Activated CD4-positive, CD25-positive, alpha-beta regulatory T cell treated with anti-CD3 and anti-CD28 coated beads, Interleukin-2, amount 50 U/mL, for 16 hours (primary cell): ENCODE measurements at places on chromosomes 3 and 15.

GRCh38 chr15:82081914-82082762 lies 36.3 kb upstream of the MEX3B start:
- DNase-seq, result no peak

- DNase-seq, result no peak
Measured at GRCh38 chr3:100402256-100402655, 917 bp downstream of the LNP1 start.

DNA sequence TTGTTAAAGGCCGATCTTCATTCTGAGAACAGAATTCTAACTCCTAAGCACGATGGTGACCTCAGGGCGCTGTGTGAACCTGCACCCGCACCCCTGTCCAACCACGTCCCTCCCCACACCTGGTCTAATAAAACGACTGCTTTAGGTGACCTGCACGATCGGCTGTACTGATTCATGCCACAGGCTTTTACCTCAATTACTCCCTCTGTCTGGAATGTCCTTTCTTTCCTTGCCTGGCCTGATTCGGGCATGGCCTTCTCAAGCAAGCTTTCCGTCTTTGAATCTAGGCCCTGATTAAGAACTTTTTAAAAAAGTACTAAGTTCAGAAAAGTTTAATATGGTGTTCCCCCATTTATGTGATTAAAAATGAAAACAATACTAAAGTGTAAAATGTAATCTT lies 842 bp upstream of the U2SURP start:
- no peak for DNase-seq

GRCh38 chr3:163605915-163606314 lies 1472.4 kb downstream of the SI start:
- DNase-seq, result no peak

GRCh38 chr3:187015903-187016638 lies 85.7 kb downstream of the ST6GAL1 start:
- no peak for DNase-seq

DNA sequence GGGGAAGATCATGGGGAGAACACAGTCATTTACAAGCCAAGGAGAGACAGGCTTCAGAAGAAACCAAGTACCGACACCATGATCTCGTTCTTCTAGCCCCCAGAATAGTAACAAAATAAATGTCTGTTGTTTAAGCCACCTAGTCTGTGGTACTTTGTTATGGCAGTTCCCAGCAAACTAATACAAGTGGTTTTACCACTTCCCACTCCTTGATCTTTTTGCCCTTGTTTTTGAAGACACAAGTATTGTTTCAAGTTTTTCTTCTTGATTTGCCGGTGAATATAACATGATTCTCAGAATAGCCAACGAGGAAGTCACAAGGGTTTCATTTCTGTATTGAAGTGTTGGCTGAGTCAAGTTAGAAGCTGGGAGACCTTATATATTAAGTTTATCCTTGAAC lies 220.3 kb downstream of the SOX2 start:
- no peak for DNase-seq

- no peak for DNase-seq
Measured at GRCh38 chr3:183158551-183159006, 4.0 kb downstream of the LAMP3 start.

- no peak for DNase-seq
Measured at GRCh38 chr3:139897759-139898158, 37.2 kb upstream of the CLSTN2 start.

DNA sequence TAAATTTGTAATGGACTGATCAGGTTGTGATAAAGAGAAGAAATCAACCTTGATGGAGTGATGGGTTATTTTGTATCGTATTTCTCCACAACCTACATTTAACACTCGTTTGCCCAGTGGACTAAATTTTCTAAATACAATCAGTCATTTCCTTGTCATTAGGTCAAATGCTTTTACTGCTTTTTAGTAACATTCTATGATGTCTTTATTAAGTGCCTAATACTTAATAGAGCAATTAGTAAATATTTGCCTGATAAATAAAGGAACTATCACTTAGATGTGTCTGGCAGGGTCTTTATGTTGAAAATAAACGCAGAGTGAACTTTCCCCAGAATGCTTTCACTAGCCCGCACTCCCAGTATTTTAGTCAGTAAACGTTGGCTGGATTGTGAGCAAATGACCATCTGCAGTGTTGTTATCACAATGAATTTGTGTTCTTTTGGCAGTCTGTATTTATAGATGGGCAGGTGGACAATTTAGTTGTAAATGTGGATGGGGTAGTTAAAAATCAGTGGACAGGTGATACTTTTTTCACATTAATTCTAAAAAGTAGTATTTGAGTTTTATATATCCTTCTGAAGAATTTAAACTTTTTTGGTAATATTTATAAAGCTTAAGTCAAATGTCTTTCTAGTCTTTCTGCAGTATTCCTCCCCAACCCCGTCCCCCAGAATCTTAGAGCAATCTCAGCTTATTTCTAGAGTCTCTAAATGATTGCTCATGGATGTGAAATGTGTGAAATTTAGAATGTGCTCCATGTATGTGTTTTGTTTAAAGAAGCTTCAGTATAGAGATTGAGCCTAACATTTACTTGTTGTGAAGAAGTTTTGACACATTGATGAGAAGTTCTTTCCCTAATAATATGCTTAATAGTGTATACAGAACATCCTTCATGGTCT lies 4.9 kb downstream of the USP3 start:
- DNase-seq, result no peak

GRCh38 chr3:47315069-47315647 lies 32.4 kb downstream of the KLHL18 start:
- DNase-seq, result no peak

DNA sequence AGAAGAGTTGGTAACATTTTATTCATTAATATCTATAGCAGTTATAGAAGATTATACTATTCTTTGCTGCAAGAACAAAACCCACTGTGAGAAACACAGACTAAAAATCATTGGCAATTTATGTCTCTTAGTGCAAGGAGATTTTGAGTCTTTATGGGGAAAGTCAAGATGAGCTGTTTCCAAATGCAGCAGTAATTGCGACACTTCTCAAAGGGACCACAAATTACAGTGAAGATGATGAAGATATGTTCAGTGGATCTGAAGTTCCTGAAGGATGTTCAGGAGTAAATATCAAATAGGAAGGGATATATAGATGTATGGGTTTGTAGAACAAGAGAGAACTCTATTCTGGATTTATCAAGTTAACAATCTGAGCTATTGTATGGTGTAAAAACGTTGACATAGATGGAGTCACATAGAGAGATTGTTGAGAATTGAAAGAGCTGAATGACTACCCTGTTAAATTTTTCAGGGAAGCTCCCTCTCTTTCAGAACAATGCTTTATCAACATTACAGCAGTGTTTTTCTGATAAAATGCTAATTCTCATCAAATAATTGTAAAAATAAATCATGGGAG lies 71.8 kb downstream of the DTWD1 start:
- DNase-seq, result no peak

GRCh38 chr3:72698154-72698917 lies 149.9 kb downstream of the SHQ1 start:
- DNase-seq, result no peak

DNA sequence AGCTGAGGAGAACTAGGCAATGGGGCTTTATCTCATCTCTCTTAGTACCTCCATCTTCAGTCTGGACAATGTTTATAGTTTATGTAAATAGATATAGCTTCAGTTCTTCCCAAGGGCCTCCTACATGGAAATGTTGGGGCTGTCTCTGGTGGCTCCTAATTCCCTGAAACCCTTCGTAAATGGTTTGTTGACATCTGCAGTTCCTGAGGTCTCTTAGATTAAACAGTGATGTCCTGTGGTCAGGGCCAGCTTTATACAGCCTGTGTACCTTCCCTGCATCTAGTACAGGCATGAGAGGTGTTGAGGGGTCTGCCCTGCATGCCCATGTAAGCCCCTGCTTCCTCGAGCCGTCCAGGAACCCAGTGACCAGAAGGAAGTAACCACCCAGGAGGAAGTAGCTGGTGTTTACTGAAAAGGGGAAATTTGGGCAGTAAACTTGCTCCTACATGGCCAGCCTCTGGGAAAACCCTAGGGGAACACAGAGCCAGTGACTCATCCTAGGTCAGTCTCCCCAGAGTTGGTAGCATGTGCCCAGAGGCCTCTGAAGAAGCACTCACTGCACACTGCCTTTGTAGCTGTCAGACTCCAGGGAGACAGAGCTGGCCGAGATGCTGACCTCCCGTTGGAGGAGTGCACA lies 4.7 kb upstream of the TBC1D2B start:
- no peak for DNase-seq

DNA sequence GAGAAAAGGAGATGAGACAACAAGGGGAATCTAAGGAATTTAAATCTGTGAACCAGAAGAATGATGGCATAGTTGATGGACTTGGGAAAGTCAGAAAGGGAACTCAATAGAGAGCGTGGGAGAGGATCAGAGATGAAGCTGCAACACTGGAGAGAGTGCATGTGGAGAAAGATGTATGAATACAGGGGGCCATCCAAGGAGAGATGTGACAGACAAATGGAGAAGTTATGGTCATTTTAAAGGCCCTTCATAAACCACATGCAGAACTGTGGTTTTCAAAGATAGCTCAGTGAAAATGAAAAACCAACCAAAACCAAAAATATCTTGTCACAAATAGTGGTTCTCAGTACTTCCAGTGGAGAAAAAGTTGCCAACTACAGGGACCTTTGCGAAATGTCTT lies 265.2 kb downstream of the SUCLG2 start:
- DNase-seq, result no peak

GRCh38 chr15:66186049-66186825 lies 67.3 kb downstream of the MEGF11 start:
- DNase-seq, result no peak

- no peak for DNase-seq
Measured at GRCh38 chr15:42845581-42845980, 75.0 kb downstream of the TTBK2 start.

GRCh38 chr3:117563063-117563462 lies 853.5 kb downstream of the TUSC7 start:
- no peak for DNase-seq

GRCh38 chr15:91795235-91795634 lies 58.3 kb upstream of the SLCO3A1 start:
- no peak for DNase-seq

- DNase-seq, result no peak
Measured at GRCh38 chr15:70358011-70358819, 260.5 kb upstream of the TLE3 start.

DNA sequence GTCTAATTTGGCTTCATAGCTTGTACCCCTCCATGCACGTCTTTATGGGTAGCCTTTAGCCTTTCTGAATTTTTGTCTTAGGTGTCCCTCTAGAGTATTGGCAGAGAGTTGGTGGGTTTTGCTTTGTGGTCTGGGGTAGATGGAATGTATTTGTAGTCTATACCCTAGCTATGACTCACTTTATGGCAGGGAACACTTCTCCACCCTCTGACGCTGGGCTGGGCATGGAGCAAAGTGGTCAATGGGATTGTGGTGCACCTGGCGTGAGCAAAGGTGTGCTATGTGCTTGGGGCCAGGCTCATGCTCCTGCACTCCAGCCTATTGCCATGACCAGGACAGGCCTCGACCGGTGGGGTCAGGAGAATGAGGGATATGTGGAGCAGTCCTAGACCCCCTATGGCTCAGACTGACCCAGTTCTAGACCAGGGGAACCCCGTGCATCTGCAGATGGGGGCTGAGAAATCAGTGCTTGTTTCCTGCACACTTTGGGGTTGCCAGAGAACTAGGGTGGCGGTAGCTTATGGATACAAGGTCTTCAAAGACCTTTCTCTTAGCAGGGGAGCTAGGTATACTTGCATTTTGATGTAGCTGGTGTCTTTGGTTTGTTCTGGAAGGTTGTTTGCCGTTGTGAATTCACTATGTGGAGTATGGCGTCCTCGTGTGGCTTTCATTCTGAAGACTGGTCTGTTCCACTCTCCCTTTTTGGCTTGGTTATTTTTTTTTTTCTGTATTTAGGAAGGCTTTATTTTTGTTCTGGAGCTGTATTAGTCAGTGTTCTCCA lies 49.4 kb upstream of the RPL32 start:
- DNase-seq, result no peak

GRCh38 chr3:113057117-113057516 lies 66.3 kb downstream of the GTPBP8 start:
- DNase-seq, result no peak

DNA sequence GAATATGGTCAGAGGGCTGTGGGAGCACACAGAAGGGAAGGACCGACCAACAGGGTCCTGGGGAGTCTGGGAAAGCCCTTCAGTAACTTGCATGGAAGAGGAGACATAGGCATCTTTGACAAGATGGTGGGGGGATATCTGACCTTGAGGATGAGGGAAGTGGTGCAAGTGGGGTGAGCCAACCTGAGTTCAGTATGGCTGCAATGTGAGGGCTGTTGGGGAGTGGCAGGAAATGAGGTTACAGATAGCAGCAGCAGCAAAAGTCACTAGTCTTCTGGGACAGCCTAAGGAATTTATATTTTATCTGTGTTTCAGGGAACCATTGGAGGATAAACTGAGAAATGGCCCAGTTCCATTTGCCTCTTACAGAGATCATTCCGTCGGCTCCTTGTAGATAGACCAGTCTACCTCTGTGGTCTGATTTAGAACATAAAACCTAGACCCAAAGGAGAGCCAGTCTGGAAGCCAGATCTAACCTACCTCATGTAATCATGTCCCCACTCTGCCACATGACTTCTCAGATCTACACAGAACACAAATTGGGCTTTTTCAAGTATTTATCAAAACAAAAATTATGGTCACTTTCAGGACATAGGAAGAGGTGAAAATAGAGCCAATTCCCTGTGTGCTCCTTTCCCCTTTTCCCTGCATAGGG lies 75.6 kb downstream of the ST6GAL1 start:
- no peak for DNase-seq

DNA sequence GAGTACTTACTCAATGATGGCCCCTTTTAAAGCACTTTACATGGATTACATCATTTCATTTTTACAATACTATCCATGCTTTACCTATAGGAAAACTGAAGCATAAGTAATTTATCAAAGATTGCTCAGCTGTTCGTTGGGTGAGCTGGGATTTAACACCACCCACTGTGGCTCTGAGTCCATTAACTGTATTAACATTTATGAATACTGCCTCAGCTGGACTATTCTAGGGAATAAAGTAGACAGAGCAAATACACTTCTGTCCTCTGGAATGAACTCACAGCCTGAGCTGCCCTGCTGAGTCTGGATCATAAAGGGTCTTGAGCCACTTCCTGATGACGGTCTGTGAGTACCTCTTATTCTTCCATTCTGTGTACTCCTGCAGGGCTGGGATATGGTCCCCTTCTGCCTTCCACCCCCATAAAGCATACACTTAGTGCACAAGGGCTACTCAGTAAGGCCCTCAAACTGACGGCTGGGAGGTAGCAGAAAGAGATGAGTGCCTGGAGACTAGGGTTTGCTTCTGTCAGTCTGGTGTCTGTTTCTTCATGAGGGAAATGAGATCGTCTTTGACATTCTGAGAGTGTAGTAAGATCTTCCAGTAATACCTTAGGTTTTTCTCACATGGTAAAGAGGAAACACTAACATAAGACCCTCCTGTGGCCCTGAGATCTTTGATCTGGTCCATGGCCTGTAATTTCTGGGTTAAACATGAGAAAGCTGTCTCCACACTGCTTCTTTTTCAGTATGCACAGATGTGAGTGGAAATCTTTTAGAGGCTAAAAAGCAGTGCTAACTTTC lies 12.6 kb upstream of the ST6GAL1 start:
- no peak for DNase-seq

DNA sequence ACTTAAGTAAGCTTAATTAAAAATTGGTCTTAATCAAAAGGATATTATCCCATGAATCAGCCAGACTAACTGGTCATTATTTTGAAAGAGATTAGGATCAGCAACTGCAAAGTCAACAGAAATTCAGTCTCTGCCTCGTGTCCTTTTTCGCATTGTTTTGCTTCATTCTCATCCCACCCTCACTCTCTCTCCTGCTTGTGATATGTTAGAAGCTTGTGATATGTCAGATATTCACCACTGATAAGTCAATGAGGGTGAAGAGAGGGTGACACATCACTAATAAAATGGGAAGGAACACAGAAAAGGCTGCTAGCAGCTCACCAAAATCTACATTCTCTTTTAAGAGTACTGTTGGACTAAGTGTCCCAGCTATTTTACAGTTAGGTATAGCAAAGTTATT lies 146.1 kb downstream of the SUCNR1 start:
- no peak for DNase-seq
